ENCODE measurements at places on chromosomes 3 and 15.
A peak's percentile ranks its signal among the peaks of the same experiment; 100 is the strongest.

DNA sequence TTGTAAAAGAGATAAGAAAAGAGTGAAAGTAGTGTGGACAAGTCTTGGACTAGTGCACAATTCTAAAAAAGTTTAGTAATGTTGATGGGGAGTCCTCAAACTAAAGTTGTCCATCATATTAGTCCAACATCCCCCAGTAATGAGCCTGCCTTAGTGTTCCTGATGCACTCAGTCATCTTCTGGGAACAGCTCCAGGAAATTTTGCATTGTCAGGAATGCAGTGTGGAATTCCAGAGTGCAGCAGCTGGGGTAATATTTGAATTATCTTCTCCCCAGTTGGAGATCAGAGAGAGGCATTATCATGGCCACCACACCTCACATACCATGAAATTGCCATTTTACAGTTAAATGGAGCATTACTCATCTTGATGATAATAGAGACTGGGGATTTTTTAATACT is 528.8 kb upstream of the NAALADL2 start:
- no peak for DNase-seq

- DNase-seq, result no peak
Measured at GRCh38 chr15:101368861-101369642, 74.0 kb upstream of the SNRPA1 start.

GRCh38 chr3:78015856-78016255 is 976.0 kb downstream of the ROBO2 start:
- no peak for DNase-seq

GRCh38 chr3:127475975-127476705 is 114.4 kb downstream of the TPRA1 start:
- DNase-seq, result no peak

DNA sequence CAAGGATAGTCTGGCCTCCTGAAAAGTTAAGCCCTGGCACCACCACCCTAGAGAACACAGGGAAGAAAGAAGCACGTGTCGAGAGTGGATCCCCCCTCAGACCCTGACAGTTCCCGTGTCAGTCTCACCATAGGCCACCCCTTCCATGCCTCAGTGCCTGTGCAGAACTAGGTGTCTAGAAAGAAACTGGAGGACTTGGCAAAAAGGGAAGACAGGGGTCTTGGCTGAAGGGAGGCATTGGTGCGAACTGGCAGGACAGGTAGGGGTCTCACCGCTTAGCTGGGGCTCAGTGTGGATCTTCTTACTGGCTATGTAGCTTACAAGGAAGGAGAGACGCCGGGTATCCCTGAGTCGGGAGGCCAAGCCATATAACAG is 518 bp downstream of the QARS1 start:
- no peak for DNase-seq

- DNase-seq, result no peak
Measured at GRCh38 chr15:85133709-85134108, 152.1 kb downstream of the PDE8A start.

DNA sequence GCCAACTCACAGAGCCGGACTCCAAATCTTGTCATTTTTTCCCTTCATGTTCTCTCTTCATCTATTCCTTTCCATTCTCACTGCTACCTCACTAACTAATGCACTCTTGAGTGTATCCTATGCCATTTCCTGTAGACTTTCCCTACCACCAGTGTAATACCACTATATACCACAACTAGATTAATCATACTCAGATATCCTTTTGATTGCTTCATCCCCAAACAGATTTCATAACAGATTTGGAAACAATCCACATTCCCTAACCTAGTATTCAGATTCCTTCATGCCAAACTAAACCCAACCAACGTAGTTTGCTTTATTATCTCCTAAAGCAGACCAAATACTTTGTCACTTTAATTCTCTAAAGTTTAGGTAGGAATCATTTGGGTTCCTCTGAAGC is 2.6 kb upstream of the PLOD2 start:
- DNase-seq, result no peak

- DNase-seq, result no peak
Measured at GRCh38 chr15:90982135-90982534, 12.2 kb downstream of the PRC1 start.

GRCh38 chr15:76139368-76140073 is 79.7 kb downstream of the TMEM266 start:
- DNase-seq, result peak; percentile 20

- DNase-seq, result no peak
Measured at GRCh38 chr15:90286678-90287077, 21.2 kb downstream of the NGRN start.

DNA sequence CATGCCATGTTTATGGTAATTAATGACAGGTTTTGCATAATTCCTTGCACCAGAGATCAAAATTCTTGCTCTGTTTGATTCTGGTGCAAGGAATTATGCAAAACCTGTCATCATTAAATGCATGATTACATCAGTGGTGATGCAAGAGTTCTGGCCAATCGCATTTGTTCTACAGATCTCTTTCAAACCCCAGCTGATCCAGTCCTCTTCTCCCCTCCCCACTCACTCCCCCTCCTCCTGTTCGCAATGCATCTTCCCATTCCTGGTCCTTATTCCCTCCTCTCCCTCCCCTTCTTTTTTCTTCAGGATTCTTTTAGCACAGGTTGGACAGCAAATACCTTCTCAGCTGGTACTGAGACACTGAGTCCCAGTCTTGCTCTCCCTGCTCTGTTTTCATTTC is 82.1 kb downstream of the GABRB3 start:
- DNase-seq, result no peak

Data from activated CD8-positive, alpha-beta memory T cell treated with anti-CD3 and anti-CD28 coated beads for 1 hour (primary cell).